ENCODE measurements at places on chromosomes 2 and 18. TPM values are rescaled to one million over a fixed set of nuclear protein-coding genes. Genes with fewer than 3 reads are reported as not detected.

FLACC1 gene
- polyA plus RNA-seq: 1.1 TPM

SCN3A gene
- polyA plus RNA-seq: 0.78 TPM

SLC4A3 gene
- 7.6 TPM for polyA plus RNA-seq

DNA sequence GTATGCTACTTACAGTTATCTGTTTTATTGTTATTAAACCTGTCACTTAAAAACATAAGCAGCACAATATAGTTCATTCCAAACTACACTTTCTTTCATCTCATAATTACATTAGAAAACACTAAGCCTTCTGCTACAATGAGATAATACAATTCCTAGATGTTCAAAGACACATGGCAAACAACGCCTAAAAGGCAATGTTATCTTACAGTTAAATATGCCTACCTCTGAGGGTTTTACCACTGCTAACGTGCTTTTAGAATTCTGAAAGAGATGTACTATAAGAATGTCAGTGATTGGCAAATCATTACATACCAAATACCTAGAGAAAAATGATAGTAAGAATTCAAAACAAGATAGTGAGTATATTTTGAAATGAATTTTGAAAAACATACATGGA is 46.8 kb upstream of the SPOPL start:
- DNase-seq: no peak

GRCh38 chr2:13745330-13745729 is 887.2 kb upstream of the LRATD1 start:
- DNase-seq: no peak

DNA sequence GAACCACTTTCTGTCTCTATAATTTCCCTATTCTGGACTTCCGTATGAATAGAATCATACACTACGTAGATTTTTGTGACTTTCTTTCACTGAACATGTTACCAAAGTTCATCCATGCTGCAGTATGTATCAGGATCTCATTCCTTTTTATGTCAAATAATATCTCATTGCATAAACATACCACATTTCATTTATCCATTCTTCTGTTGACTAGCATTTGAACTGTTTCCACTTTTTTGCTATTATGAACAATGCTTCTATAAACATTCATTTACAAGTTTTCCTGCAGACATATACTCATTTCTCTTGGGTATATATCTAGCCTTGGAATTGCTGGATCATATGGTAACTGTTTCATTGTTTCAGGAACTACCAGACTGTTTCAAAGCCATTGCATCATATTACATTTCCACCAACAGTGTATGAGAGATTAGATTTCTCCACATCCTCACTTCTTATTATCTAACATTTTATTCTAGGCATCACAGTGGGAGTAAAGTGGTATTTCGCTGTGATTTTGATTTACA is 186.2 kb downstream of the DYM start:
- DNase-seq: no peak

DNA sequence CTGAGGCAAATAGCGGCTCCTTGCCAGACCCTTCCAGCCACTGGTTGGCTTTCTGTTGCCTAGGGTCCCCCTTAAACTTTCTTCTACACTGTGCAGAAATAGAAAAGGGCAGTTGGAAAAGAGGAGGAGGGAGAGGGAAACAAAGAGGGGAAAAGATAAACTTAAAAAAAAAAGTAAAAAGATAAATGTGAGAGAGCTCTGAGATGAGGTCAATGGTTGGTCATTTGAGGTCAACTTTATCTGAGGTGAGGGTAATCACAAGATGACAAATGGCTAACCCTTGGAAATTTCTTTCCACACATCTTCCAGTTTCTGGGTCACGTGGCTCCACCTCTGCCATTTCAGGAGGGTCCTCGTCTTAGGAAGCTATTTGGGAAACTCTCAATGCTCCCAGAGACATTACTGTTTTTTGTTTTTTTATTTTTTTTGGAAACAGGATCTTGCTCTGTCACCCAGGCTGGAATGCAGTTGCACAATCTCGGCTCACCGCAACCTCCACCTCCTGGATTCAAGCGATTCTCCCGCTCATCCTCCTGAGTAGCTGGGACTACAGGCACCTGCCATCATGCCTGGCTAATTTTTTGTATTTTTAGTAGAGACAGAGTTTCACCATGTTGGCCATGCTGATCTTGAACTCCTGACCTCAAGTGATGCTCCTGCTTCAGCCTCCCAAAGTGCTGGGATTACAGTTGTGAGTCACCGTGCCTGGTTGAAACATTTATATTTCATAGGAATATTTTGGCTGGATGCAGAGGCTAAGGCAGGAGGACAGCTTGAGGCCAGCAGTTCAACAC is 199.9 kb downstream of the TGIF1 start:
- no peak for DNase-seq

GRCh38 chr2:232873909-232874641 is 4.0 kb downstream of the SNORC start:
- no peak for DNase-seq

Measured in BJ (cell line).